Astrocyte of the hippocampus (primary cell): ENCODE measurements at places on chromosomes 6 and 20.

GRCh38 chr6:8277769-8278168, 157.6 kb downstream of the SLC35B3 start:
- no peak for DNase-seq

- no peak for DNase-seq
These were observed 24.2 kb upstream of the SIRPA start for GRCh38 chr20:1870792-1871550.

DNA sequence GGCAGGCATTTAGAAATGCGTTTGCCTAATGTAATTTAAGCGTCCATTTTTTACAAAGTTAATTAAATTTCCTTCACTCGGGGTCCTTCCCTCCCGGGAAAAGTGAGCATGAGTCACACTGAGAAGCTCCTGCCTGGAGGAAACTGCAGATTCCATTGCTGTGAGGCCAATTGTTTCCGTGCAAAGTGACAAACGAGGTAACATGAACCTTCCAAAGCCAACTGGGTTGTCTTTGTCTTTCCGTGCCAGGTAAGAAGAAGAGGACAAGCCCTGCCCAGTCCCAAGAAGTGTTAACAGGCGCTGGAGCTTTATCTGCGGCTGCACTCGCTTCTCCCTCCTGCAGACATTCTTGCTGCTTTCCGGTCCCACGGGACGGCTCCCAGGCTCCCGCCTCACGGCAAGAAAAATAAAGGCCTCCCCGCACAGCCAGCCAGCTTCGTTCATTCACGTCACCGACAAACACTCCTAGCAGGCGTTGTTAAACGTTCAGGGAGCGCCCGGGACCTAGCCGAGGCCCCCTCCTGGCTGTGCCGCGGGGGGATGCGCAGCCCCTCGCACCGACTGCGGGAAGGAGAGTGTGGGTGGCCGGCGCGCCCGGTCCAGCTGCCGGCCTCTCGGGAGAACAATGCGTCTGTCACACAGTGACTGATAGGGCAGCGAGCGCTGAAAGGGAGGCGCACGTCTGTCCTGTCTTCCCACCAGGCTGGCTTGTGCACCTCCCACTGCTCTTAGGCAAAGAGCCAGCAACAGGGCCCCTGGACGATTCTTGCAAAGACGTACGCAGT, 61.5 kb upstream of the HDDC2 start:
- peak; percentile 79 for DNase-seq

- no peak for DNase-seq
These were observed 147.5 kb upstream of the SYNDIG1 start for GRCh38 chr20:24321973-24322372.

DNA sequence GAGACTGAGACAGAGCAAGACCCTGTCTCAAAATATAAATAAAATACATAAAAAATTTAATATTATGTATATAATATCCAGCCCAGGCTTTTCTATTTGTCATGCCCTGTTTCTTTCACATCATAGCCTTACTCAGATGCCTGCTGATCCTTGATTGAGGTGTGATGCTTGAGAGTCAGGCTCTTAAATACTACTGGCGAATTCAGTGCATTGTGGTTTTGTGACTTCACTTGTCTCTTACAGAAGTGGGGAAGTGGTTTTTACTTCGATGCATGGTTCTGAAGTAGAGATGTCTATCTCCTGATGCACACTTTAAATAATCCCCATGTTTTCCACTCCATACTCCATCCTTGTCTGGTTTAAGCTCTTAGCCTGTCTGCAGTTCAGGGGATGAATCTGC, 29.1 kb downstream of the ASXL1 start:
- DNase-seq = peak; percentile 52

GRCh38 chr20:20552076-20552475, 160.4 kb downstream of the RALGAPA2 start:
- DNase-seq = no peak

DNA sequence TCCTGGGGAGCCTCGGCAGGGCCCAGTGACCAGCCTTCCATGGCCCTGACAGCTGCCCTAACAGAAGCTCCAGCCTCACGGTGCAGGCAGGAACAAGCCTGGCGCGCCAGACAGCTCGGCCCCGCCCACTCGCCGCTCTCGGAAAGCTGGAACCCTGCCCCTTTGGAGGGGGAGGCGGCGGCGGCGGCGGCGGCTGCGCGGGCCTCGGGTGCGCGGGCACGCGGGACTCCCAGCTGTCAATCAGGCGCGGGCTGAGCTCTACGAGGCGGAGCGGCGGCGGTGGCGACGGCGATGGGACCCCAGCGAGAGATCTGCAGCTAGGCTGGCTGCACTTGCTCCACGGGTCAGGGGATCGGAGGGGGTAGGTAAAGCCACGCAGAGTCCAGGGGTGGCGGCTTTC, at the start of gene NRSN1:
TSS of gene NRSN1 (plus strand) at position 236 of the 400 bp plus-strand sequence. CDS start 8,113 bp downstream, outside the sequence.
- peak; percentile 52 for DNase-seq

DNA sequence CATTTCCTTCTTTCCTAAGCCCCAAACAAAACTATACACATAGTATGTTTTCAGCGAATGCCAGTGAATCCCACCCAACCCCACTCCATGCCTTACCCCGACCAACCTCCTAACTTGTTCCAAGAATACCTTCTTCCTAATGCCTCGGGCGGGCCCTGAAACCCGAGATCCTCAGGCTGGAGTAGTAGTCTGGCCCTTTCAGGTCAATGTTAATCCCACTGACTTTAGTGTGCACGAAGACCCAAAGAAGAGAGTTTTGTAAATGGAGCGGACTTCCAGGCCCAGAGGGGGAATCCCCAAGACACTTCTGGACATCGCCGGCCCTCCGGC, 394 bp downstream of the YIPF3 start:
- no peak for DNase-seq

DNA sequence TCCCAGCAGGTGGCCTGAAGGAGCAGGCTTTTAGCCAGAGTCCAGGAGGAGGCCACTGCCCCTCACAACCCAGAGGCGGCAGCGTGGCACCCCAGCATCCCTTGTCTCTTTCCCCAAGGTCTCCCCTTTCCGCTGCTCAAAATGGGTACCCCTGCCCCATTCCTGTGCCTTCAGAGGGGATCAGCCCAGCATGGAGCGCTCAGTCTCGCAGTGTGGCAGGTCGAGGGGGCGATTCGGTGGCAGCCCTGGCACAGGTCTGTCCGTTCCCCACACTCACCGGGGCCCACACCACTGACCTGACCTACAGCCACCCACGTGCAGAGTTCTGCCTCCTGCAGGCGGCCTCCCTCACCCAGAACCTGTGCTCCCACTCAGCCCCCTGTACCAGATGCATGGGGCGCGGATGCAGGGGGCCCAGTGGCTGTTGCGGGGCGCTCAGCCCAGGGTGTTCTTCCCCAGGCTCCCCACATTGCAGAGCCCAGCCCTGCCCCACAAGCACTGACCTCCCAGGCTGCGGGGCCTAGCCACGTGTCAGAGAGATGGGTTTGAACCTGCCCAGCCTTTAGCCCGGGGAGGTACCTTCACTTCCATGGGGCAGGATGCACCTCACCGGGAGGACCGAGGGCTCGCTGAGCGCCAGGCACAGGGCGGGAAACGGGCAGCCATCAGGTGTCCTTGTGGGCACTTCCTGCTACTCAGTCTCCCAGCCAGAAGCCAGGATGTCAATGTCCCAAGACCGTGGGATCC, 41.8 kb downstream of the DSTN start:
- no peak for DNase-seq

- DNase-seq = no peak
These were observed 141.6 kb upstream of the SLC24A3 start for GRCh38 chr20:19070681-19071445.

- no peak for DNase-seq
These were observed 24.6 kb downstream of the CYP24A1 start for GRCh38 chr20:54148947-54149764.

DNA sequence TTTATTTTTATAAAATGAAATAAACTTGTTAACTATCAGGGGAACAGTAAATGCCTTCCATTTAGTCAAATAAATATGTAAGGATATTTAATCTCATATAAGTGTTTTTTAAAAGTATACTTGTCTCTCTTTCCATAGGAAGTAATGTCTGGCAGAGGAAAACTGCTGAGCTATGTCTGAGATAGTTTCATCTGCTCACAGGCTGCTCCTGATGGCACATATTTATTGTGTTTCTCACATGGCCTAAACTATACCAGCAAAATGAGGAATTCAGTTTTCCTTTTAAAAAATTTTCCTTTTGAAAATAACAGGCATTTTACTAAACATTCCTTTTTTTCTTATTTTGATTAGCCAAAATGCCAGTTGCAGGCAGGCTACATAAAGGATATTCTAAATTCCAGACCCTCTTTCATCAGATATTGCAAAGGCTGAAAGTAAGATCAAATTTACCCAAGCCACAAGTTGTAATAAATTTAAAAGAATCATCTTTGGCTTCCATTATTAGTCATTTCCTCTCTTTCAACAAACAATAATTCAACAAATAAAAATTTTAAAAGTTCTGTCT, 60.1 kb upstream of the RNF146 start:
- no peak for DNase-seq

GRCh38 chr20:24582373-24583168, 113.1 kb downstream of the SYNDIG1 start:
- no peak for DNase-seq

- DNase-seq = peak; percentile 41
These were observed 5.1 kb downstream of the BLOC1S5 start for GRCh38 chr6:8059129-8059528.

DNA sequence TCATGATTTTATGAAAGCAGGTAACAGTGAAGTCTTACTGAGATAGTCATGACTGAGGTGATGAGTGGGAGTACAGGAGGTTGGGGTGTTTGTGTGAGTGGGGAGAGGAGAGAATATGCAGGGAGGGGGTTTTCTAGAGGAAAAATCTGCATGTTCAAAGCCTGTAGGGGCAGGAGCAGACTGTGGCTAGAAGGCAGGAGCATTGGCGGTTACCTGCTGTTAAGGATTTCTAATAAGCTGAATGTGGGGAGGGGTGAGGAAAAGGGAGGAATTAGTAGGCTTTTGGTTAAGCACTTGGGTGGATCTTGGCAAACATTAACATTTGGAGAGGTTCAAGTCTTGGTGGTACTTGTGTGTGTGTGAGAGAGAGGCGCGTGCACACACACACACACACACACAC, 70.8 kb downstream of the EYA4 start:
- no peak for DNase-seq

DNA sequence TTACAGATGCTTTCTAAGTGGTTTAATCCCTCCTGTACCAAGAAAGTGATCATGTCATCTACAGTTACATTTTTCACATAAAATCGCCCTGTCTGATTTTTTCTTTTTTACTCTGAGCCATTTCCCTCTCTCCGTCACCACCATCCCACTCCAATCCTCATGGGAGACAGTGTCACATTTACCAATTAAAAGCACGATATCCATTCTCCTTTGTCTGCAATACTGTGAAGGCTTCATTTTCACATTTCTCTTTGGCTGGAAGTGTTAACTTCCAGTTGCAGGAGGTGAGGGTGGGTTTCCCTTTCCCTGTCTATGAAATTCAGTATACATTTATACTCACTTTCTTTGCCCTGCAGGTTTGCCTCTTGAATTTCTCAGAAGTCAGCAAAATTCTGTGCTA, 372.7 kb upstream of the CNR1 start:
- no peak for DNase-seq

- DNase-seq = peak; percentile 56
These were observed 104.9 kb upstream of the PRDM1 start for GRCh38 chr6:105981002-105981887.

DNA sequence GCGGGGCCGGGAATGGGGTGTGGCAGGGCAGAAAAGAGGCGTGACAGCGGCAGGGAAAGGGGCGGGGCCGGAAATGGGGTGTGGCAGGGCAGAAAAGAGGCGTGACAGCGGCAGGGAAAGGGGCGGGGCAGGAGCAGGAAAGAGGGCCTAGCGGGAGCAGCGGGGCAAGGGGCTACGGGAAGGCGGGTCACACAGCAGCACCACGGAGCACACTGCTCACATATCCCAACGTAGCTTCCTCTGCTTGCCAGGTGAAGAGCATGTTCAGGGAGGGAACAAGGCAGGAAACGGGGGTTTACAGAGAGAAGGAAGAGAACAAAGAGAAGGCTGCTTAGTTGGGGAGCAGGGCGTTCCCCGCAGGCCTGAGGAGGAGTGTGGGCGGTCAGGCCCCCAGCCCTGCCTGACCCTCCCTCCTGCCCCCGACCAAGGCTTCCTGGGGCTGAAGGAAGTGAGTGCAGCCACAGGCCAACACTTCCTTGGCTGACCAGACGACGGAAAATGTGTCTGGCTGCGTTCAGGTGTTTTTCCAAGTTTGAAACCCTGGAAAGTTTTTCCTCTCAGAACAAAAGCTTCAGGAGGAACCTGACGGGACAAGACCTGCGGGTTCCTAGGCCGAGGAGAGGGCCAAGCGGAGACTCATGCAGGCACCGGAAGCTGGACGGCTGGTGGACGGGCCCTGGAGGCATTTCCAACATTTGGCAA, 13.8 kb downstream of the UCKL1 start:
- DNase-seq = no peak

GRCh38 chr20:20939006-20939405, 167.2 kb downstream of the LINC00237 start:
- no peak for DNase-seq

GRCh38 chr20:24776755-24777271, 172.3 kb upstream of the CST7 start:
- no peak for DNase-seq

DNA sequence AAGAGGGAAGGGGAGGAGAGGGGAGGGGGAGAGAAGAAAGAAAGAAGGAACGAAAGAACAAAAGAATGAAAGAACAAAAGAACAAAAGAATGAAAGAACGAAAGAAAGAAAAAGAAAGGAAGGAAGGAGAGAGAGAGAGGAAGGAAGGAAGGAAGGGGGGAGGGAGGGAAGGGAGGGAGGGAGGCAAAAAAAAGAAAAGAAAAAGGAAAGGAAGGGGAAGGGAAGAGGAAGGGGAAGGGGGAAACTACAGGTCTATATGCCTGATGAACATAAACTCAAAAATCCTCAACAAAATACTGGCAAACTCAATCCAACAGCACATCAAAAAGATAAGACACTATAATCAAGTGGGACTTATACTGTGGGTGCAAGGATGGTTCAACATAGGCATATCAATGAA, 13.7 kb upstream of the LGSN start:
- no peak for DNase-seq

- DNase-seq = no peak
These were observed 130.2 kb downstream of the HTR1B start for GRCh38 chr6:77332915-77333623.

DNA sequence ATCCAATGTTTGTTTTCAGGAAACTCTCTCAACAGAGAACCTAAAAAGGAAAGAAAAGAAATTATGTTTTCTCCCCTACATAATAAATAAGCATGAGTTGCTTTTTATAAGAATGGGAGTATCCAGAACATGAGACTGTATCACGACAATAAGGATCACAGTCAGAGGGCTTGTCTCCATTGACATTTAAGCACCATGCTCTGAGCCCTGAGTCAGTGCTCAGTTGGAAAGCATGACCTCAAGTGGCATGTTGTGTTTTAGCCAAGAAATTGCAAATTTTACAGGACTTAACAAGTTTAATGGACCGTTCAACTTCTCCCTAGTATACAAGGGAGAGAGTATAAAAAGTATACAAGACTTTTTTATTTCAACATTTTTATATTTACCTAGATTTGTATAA, 431.6 kb downstream of the GJA1 start:
- DNase-seq = peak; percentile 18

- DNase-seq = peak; percentile 89
These were observed at the start of gene PHACTR2 for GRCh38 chr6:143677891-143678791. Gene PHACTR2, plus strand, starts transcription at chr6:143677965. Its CDS starts 199 bp downstream, at chr6:143678164.
